ENCODE measurements at places on chromosomes 4 and X.

- no peak for DNase-seq
Observed at GRCh38 chr4:138300616-138301015, 58.5 kb upstream of the SLC7A11 start.

- no peak for DNase-seq
Observed at GRCh38 chr4:2977211-2978088, 14.1 kb downstream of the GRK4 start.

- peak; percentile 78 for DNase-seq
Observed at GRCh38 chrX:1327651-1328304, 8.8 kb upstream of the IL3RA start.

GRCh38 chr4:158722291-158722916 is 792 bp downstream of the PPID start:
- no peak for DNase-seq

- no peak for DNase-seq
Observed at GRCh38 chr4:185015108-185015507, 3.2 kb upstream of the HELT start.

- DNase-seq: no peak
Observed at GRCh38 chr4:1400831-1401408, 5.3 kb downstream of the NKX1-1 start.

- no peak for DNase-seq
Observed at GRCh38 chr4:14168919-14169318, 541.4 kb upstream of the BOD1L1 start.

- DNase-seq: no peak
Observed at GRCh38 chr4:11158971-11159370, 269.7 kb downstream of the HS3ST1 start.

All from GM06990 (cell line).